NCI-H526 (cell line): ENCODE measurements at places on chromosomes 16 and 17.

DNA sequence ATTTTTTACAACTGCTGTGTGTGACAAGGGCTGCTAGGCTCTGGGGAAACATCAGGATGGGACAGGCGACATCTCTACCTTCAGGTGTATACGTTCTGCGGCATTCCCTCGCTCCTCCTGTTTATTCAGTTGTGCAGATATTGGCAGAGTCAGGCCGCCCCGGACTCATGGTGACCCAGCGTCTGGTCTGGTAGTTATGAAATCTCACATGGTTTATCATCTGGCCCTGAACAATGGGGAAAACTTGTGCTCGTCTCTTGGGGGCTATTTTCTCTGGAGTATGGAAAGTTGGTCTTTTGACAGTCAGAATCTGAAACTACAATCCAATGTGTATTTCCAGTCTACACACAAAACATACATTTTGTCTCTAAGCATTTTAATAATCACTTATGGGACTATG is 3.3 kb downstream of the MARCHF10 start:
- DNase-seq = no peak

DNA sequence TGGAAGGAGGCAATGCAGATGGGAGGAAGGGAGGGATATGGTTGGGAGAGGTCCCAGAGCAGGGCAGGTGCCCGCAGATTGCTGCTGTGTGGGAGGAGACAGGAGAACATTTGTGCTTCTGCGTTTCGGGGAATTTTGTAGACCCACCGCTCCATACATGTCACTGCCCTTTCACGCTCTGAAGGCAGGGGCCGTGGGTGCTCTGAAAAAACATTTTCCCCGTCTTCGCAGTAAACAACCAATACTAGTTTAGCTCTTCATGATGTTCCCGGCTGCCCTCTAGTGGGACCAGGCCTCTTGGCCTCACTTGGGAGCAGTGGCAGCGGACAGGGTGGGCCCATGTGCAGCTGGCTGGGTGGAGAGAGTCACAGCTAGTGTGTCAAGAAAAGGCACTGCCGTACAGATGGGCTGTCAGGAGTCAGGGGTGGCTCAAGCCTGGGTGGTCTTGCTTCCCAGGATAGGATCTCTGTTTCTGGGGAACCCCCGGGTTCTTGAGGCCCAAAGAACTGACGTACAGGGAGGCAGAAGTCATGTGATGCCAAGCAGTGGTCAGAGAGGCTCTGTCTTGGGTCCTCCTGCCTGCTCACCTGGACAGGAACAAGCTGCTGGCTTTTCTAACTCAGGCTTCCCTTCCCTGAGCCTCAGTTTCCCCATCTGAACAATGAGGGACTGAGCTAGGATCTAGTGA is 46.5 kb upstream of the CPNE2 start:
- peak; percentile 62 for DNase-seq

DNA sequence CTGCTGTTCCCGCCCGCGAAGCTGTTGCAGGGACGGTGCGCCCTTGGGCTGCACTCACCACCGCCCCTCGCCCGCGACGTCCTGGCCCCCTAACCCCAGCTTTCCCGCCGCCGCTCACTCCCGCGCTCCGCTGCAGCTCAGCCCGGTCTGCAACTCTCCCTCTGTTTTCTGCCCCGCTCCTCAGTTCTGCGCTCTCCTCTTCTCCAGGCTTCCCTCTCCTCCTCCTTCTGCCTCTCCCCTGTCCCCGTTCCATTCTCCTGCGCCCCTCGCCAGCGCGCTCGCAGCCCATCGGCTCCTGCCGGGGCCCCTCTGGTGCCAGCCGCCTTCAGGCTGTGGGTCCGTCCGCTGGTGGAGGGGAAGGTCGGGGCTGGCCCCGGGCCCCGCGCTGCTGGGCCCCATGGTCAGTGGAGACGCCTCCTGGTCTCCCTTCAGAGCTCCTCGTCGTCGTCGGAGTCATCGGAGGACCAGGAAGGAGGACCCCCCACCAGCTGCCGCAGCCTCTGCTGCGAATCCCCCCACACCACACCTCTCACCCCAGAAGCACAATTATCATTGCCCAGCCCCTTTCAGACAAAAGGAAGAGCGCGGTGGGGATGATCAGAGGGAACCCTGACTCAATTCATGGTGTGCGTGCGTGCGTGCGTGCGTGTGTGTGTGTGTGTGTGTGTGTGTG is 223.2 kb upstream of the FOXF1 start:
- no peak for DNase-seq

DNA sequence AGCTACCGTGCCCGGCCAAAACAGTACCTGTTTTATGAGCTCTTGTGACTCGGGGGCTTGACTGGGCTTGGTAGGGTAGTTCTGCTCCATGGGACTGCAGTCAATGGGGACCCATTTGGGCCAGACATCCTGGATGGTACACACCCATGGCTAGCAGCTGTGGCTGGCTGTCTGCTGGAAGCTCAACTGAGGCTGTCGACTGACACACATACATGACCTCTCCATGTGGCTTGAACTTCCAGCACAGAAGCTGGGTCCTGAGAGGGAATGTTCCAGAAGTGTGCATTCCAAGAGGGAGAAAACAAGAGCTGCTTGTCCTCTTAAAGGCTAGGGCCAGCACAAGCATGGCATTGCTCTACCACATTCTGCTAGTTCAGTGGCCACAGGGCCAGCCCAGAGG is 14.9 kb upstream of the NKD1 start:
- no peak for DNase-seq

DNA sequence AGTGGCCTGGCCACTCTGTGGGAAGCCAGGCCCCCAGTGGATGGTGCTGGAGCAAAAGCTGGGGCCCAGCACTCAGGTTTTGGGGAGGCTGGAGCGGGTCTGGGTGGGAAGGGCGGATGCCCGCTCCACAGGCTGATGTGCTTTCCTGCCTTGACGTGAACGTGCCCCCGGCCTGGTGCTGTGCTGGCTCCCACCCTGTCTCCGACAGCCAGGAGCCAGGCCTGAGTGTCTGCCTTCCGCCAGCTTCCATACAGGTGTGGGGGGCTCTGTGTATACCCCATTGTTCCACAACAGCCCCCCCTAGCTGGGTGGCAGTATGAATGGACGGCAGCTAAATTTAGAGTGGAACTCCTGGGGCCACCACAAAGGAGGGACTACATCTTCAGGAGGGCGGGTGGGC is 20.0 kb downstream of the HIC1 start:
- DNase-seq = no peak

- DNase-seq = no peak
Observed at GRCh38 chr16:12201216-12201615, 224.7 kb downstream of the SNX29 start.

GRCh38 chr16:87141402-87141801 is 175.8 kb downstream of the C16orf95 start:
- DNase-seq = no peak

GRCh38 chr17:68843522-68843921 is 111.7 kb downstream of the ABCA8 start:
- DNase-seq = no peak

DNA sequence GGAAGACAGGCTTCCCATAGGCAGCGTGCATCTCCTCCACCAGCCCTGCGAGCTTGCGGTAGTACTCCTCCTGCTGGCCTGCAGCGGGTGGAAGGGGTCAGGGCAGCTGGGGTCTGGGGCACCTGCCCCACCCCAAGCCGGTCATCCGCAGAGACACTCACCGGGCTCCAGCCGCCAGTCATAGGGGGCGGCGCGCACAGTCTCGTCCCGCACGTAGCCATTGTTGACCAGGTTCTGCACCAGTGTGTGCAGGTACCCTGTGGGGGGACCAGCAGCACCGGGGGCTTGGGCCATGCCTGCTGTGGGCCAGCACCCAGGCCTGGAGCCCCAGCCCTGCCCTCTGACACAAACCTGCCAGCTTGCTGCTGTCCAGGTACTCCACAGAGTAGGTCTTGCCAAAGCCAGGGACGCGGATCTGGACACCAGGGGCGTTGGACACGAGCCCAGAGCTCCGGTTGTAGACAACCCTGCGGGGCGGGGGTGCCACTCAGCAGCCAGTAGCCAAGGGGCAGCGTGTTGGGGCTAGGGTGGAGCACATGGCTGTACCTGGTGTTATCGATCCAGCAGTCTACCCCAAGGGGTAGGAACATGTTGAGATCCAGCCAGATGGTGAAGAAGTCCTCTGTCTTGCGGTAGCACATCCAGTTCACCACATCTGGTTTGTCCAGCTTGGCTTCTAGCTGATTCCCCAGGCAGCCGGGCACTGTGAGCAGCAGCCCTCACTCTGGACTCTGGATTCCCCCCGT is 1.2 kb downstream of the LCAT start:
- DNase-seq = no peak

GRCh38 chr16:16025214-16025968 is 76.0 kb downstream of the ABCC1 start:
- DNase-seq = no peak

- DNase-seq = no peak
Observed at GRCh38 chr16:56355221-56355620, 70.1 kb downstream of the AMFR start.

- no peak for DNase-seq
Observed at GRCh38 chr17:40283662-40284061, 4.0 kb upstream of the CDC6 start.

- no peak for DNase-seq
Observed at GRCh38 chr17:50635982-50636803, 1.5 kb downstream of the ABCC3 start.

DNA sequence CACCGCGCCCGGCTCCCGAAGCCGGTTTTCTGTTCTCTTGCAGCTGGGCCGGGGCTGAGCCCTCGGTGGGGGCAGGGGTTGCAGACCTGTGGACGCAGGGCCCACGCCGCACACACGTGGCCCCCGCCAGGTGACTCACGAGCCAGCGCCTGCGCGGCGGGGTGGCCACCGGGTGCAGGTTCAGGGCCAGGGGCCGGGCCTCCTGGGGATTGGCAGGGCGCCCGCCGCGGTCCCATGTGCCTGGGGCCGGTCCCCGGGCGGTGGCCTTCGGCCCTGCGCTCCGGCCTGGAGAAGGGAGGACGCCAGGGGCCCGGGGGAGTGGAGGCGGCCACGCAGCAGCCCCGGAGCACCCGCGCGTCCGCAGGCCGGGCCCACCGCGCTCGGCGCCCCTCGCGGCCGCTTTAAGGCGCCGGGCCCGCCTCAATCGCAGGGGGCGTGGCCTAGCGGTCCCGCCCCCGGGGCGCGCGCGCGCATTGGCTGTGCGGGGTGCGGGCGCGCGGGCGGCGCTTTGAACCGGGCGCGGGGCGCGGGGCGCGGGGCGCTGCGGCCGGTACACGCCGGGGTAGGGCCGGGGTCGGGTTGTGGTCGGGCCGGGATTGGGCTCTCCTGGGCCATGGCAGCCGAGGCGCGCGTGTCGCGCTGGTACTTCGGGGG is at the start of gene SLC25A10:
TSS of gene SLC25A10 (plus strand) at position 471 of the 654 bp plus-strand sequence. CDS start at position 614, 143 bp downstream.
- peak; percentile 62 for DNase-seq

DNA sequence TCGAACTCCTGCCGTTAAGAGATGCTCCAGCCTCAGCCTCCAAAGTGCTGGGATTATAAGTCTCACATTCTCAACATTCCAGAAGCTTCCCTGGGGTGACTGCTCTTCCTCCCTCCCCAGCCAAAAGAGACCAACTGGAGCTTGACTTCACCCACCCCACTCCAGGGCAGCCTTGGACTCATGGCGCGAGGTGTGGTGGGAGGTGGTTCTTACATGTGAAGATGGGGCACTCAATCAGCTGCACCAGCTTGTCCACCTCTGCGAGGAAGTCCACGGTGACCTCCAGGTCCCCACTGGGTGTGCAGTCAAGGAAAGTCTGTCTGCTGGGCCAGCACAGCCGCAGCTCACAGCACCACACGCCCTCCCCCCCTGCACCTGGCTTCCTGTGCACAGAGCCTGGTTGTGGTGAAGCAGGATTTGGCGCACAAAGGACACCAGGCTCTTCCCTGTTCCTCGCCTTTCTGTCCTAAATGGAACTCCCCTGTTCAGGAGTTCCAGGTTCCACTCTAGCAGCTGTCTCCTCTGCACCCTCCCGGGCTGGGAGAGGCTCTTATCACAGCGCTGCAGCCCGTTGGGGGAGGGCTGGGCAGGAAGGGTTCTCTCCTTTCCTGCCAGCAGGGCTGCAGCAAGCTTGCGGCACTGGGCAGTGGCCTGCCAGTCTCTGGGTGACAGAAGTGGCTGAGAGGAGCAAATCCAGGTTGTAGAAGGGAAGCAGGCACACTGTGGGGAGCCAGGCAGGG is 9.6 kb upstream of the MTSS2 start:
- DNase-seq = no peak

GRCh38 chr16:76222087-76222486 is 55.1 kb upstream of the CNTNAP4 start:
- no peak for DNase-seq

DNA sequence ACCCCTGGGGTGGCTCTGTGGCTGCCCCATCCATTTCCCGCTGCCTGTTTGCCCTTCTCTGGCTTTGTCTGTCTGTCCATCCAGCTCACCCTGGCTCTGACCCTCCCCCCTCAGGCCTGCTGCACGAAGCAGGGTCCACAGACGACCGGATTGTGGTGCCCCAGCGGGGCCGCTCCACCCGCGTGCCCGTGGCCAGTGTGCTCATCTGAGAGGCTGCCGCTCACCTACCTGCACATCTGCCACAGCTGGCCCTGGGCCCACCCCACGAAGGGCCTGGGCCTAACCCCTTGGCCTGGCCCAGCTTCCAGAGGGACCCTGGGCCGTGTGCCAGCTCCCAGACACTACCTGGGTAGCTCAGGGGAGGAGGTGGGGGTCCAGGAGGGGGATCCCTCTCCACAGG is 761 bp upstream of the LAT start:
- DNase-seq = no peak

- no peak for DNase-seq
Observed at GRCh38 chr17:12769981-12770380, 19.3 kb upstream of the ARHGAP44 start.

- no peak for DNase-seq
Observed at GRCh38 chr17:77189148-77189547, 48.4 kb downstream of the SEC14L1 start.

DNA sequence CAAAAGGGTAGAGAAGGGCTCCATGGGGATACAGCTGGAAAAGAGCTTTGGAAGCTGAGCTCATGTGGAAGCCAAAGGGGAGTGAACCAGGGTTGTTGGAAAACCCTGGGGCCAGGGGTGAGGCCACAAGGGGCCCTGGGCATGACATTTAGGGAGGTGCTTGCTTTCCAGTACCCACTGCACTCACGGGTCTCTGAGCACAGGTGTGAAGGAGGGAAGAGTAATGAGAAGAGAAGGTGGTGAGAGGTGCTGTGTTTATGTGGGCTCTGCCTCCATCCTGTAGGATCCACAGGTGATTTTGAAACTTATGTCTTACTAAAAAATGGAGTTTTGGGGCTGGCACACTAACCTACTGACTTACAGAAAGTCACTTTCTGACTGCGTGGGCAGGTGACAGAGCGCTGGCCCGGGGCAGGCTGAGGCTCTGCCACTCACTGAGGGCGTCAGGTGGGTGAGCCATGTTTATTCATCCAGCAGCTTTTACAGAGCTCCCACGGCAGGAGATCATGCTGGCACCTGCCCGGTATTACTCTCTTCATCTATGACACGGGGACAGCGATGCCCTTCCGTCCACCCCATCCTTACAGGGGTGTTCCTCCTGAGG is 18.9 kb downstream of the KSR1 start:
- peak; percentile 54 for DNase-seq

- peak; percentile 63 for DNase-seq
Observed at GRCh38 chr16:57536306-57537193, at the start of gene CCDC102A. Gene CCDC102A, minus strand, starts transcription at chr16:57536571. Its CDS starts 7,394 bp downstream, at chr16:57529177.

DNA sequence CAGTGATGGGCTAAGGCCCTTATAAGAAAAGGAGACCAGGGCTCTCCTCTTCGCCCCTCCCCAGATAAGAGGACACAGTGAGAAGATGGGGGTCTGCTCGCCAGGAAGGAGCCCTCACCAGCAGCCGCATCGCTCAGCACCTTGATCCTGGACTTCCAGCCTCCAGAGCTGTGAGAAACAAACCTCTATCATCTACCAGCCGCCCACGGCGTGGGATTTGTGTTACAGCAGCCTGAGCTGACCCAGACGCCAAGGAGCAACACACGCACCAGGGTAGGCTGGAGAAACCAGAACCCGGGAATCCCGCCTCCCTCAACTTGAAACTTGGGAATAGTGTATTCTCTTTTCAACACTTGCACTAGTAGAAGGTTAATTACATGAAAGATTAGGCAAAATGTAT is 4.2 kb upstream of the ZG16B start:
- no peak for DNase-seq
